ENCODE measurements at places on chromosomes 12 and 14.

GRCh38 chr14:77475432-77476115 lies 17.7 kb downstream of the AHSA1 start:
- no peaks in the 10 kb centered on the region for H3K36me3 ChIP-seq
- H3K27ac ChIP-seq: no peak overlapping the region
- no peaks in the 10 kb centered on the region for H3K27me3 ChIP-seq
- no peak overlapping the region for H3K4me3 ChIP-seq
- no peaks in the 10 kb centered on the region for H3K4me1 ChIP-seq

DNA sequence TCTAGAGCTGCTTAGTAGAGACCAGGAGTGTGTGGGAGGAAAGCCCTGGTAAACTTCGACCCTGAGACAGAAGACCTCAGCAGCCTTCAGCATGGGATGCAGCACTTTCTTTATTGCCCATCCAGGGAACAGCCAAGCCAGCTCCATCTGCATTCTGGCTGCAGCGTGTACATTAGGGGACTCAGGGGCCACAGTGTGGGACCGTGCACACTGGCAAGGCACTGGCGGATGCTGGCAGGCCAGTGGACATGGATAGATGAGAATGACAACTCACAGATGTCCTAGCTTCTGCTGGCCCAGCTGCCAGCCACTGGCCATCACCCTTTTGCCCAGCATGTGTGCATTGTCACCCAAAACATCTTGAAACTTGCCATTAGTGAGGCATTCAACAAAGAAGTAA lies 12.5 kb downstream of the PLD4 start:
- H3K4me1 ChIP-seq: no peaks in the 10 kb centered on the region
- peaks cover 29% of the 10 kb centered on the region for H3K27me3 ChIP-seq
- DNase-seq: no peak

DNA sequence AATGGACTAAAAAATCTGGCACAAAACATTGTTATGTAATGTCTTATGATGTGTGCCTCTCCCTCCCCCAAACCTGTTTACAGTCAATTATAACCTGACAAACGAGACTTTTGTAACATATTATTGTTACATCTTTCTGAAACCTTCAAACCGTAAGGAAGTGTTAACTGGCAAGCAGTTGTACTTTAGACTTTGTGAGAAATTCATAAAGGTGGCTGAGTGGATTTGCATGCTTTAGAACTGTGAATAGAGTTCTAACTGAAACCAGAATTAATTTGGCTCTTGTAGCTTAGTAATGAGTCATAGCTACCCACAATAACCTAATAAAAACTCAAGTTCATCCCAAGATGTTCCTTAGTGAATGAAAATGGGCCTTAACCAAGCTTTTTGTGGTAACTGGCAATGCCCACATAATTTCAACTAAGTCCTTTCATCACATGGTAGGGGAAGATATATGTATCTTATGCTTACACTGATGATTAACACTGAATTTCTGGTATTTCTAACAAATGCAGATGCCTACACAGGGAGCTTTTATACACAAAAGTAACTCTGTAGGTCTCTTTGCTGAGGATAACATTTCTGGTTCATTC lies 29.7 kb downstream of the RAD9B start:
- no peak for DNase-seq
- peak overlapping the region; percentile 81 for H3K27ac ChIP-seq
- H3K4me1 ChIP-seq: peaks cover 45% of the 10 kb centered on the region
- H3K27me3 ChIP-seq: no peaks in the 10 kb centered on the region
- peaks cover 59% of the 10 kb centered on the region for H3K36me3 ChIP-seq

DNA sequence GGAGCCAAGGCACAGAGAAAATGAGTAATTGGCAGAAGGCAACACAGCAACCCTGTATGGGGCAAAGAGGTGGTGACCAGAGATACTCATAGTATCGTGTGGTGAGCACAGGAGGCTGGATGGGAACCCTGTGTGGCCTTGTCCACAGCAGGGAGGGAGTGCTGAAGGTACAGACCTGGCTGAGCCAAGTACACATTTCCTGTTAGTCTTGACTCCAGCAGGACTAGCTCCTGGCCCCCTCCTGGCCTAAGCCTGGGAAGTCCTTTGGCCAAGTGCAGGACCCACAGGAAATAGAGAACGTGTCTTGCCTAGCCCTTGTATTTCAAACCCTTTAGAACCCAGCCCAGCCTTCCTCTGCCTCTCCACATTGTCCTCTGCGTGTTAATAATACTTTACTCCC lies 289.8 kb upstream of the PWP1 start:
- H3K4me3 ChIP-seq: no peak overlapping the region
- H3K27ac ChIP-seq: no peak overlapping the region
- no peaks in the 10 kb centered on the region for H3K27me3 ChIP-seq
- no peaks in the 10 kb centered on the region for H3K36me3 ChIP-seq
- DNase-seq: no peak

GRCh38 chr12:80053051-80053790 lies 46.1 kb upstream of the OTOGL start:
- H3K27ac ChIP-seq: no peak overlapping the region
- no peaks in the 10 kb centered on the region for H3K27me3 ChIP-seq
- H3K4me3 ChIP-seq: no peak overlapping the region
- no peak for DNase-seq
- H3K36me3 ChIP-seq: no peaks in the 10 kb centered on the region

DNA sequence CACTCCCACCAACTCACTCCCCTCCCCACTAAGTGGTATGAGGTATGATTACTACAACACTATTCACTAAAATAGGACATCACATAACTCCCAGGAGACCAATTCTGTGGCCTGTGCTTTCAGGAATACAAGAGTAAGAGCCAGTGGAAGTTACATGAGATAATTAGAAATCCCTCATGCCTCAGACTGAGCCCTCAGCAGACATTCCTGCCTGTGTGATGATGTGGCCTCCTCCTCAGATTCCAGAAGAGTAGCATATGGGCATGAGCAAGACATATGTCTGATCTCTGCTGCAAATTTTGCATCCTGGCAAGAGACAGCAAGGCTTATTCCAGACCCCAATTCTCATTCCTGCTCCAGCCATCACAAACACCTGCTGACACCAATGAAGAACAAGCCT lies 46.0 kb upstream of the BMP4 start:
- peaks cover 6% of the 10 kb centered on the region for H3K27me3 ChIP-seq
- DNase-seq: no peak
- H3K36me3 ChIP-seq: no peaks in the 10 kb centered on the region
- H3K4me3 ChIP-seq: no peak overlapping the region
- no peaks in the 10 kb centered on the region for H3K4me1 ChIP-seq

GRCh38 chr12:64618953-64619590 lies 8.8 kb downstream of the RASSF3 start:
- H3K27ac ChIP-seq: peak overlapping the region; percentile 81
- H3K27me3 ChIP-seq: no peaks in the 10 kb centered on the region
- H3K4me1 ChIP-seq: peaks cover 55% of the 10 kb centered on the region
- peaks cover 39% of the 10 kb centered on the region for H3K36me3 ChIP-seq
- no peak for DNase-seq
- H3K4me3 ChIP-seq: no peak overlapping the region

DNA sequence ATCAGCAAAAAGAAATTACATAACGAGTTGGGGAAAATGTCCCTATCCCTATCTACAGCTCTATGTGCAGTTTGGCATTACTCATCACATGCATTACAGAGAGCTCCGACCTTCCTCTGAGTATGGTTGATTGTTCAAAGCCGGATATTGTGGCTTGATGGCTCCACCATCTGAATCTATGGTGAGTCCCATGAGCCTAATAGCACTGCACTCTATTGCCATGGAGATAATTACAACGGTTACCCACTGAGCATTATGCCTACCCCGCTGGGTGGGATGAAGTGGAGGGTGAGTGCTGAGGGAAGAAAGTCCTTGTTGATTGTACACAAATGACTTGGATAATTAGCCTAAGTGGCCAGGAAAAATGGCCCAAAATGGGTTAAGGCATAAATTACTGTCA lies 800.5 kb downstream of the NRXN3 start:
- DNase-seq: no peak
- H3K27me3 ChIP-seq: no peaks in the 10 kb centered on the region
- no peaks in the 10 kb centered on the region for H3K36me3 ChIP-seq
- no peak overlapping the region for H3K4me3 ChIP-seq
- H3K27ac ChIP-seq: no peak overlapping the region

DNA sequence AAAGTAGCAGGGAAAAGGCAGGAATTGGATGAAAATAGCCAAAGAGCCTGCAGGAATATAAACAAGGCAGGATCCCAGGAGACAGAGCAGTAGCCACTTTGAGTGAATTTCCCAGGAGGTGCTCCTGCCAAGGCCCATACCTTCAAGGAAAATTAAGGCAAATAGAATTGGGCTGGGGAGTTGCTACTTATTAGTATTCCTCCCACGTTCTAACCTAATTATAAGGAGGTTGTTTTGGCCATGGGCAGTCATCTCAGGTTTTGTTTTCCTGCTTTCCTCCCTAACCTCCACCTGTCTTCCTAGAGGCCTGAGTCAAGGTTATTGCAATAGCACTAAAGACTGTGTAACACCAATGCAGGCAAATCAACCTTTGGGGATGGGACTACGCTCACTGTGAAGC lies 73.1 kb downstream of the DAD1 start:
- H3K4me1 ChIP-seq: peaks cover 79% of the 10 kb centered on the region
- peaks cover 89% of the 10 kb centered on the region for H3K36me3 ChIP-seq

DNA sequence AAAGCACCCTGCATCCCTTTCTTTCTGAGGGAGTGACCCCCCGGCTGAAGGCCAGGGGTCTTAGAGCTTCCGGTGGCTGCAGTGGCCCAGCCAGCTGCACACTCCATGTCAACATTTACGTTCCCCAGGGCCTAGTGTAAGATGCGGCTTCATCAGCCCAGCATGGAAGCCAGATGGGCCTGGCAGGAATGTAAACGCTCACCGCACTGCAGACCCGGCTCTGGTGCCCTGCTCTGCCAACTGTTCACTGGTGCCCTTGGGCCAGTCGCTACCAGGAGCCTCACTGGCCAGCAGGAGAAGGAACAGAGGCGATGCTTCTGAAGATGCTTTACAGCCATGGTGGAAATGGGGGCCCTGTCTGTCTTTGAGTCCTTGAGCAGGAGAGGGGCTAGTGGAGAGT lies 8.6 kb upstream of the TMEM119 start:
- no peak overlapping the region for H3K4me3 ChIP-seq
- no peak for DNase-seq
- peaks cover 5% of the 10 kb centered on the region for H3K36me3 ChIP-seq
